ENCODE measurements at places on chromosomes 7 and 10.

DNA sequence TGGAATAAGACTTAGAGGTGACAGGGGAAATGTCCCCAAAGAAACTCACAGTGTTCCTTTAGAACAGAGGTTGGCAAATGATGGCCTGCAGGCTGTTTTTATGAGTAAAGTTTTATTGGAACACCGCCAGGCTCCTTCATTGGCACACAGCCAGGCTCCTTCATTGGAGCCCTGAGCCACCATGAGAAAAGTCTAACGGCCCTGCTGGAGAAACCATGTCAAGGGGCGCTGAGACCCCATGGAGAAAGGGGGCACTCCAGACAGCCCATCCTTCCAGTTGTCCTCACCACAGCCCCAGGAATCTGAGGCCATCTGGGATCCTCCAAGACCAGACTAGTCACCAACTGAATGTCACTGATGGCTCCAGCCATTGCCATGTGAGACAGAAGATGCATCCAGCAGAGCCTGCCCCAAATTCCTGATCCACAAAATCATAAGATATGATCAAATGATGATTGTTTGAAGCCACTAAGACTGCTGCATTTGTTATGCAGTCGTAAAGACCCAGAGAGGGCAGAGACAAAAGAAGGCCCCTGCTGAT lies 88.2 kb upstream of the GPR26 start:
- DNase-seq = no peak

DNA sequence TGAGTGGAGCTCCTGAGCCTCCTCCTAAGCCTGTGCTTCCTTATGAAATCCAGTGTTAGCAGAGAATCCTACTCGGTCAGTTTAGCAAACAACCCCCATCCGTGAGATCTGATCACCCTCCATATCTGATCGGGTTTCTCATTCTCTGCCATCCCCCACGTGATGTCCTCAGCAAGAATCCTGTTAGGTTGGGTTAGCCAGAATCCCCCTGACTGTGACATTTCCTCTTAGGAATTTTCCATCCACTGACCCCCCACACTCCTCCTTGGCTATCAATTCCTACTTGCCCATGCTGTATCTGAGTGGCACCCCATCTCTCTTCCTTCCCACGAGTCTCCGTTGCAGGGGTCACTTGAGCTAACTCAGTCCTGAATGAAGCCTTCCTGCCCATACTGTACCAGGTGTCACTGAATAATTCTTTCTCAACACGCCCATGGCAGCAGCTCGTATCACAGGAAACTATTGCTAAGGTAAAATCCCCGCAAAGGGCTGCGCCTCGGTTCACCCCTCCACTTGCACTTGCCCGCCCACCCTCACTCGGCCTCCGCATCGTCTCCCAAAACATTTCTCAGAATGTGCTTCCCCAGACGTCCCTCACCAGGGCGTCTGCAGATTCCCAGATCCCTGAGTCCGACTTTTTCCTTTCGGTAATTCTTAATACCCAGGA lies 44.1 kb downstream of the MYOF start:
- DNase-seq = no peak

DNA sequence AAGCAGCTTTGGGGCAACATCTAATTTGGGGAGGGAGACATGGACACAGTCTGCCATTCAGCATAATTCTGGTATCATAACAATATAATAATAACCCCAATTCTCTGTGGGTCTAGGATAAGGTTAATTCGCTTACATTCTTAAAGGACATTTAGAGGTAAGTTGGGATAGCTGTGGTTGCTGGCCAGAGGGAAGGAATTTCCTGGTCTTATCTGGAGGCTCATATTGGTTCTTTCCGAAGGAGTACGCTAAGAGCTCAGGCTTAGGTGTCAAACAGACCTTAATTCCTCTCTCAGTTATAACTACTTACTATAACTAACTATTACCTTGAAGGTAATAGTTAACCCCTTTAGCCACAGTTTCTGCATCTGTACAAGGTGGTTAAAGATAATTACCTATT lies 68.8 kb downstream of the SPAG6 start:
- no peak for DNase-seq

DNA sequence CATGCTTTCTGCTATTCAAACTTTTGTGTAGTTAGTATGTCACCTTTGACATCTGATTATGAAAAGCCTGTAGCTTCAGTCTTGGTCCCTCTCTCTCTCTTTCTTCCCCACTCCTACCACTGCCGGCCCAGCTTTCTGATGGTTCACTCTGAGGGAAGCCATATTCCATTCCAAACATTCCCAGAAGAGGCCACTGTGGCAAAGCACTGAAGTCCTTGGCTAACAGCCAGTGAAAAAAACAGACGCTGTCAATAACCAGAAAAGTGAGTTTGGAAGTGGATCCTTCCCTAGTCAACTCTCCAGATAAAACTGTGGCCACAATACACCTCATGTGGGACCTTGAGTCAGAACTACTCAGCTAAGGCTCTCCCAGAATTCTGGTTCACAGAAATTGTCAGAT lies 950.7 kb upstream of the PHF14 start:
- DNase-seq = peak; percentile 73

All from Calu3 (cell line).